ENCODE measurements at places on chromosomes 6 and 20.

DNA sequence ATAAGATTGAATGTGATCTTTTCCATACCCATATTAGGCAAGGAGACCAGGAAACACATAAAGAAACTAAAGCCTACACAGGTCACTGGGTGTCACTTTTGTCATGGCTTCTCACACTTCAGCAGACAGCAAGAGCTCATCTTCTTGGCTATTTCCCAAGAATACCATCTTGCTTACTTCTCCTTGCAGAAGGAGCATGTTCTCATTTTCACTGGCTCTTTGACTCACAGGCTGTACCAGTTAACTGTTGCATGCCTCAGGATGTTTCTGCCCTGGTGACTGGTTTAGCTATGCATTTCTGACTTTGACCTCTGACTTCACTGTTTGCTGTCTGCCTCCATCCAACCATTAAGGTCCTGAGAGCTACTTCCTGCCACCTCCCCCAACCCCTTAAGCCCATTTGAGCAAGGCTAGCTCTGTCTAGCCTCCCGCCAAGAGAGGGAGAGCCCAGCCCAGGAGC is 40.3 kb upstream of the OGFRL1 start:
- no peak for DNase-seq

- no peak for DNase-seq
Measured at GRCh38 chr6:121879149-121879548, 443.7 kb downstream of the GJA1 start.

- DNase-seq = no peak
Measured at GRCh38 chr6:88368071-88368787, 202.1 kb upstream of the CNR1 start.

DNA sequence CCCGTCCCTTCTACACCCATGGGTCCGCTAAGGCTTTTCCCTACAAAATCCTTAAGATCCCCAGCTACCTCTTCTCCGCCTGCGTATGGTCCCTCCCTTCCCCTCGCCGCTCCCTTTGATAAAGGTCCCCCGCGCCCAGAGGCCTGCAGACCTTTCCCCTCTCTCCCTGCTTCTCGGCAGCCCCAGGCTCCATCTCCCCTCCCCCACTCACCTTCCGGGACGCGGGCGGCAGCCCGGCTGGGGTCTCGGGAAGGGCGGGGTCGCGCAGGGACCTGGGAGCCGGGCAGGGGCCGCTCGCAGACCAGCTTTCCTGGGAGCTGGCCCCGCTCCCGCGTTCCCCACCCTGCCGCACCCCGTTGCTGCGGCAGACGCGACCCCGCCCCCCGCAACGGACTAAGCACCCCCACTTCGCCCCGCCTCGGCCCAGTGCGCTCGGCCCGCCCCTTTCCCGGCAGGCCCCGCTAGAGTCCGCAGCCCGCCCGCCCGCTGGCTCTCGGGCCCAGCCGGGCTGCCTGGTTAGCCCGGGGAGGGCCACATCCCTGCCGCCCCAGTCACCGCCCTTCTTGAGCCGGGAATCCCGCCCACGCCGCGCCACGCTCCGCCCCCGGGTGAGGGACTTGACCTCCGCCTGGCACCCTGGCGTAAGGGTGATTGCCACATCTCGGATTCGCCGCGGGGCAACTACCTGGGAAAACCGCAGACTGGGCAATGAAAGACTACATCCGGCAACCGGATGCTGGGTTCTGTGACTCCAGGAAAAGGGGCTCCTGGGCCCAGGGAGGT is at the start of gene FLOT1:
FLOT1 (minus strand) TSS at position 372 of the 783 bp plus-strand sequence. CDS start 498 bp downstream, outside the sequence.
- peak; percentile 98 for DNase-seq

Measured in small intestine (tissue), 16 donors.